ENCODE measurements at places on chromosomes 5 and 9. TPM values are rescaled to one million over a fixed set of nuclear protein-coding genes. Genes with fewer than 3 reads are reported as not detected.

DNA sequence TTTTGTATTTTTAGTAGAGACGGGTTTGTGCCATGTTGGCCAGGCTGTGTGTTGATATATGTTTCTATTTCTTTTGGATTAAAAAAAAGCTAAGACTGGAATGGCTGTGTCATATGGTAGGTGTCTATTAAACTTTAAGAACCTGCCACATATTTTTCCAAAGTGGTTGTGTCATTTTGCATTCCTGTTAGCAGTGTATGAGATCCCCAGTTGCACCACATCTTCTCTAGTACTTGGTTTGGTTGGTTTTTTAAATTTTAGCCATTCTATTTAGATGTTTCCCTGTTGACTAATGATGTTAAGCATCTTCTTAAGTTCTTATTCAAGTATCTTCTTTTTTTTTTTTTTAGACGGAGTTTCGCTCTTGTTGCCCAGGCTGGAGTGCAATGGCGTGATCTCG, 36.2 kb upstream of the MEGF9 start:
- no peak for DNase-seq

GRCh38 chr5:61800450-61800849, 468.4 kb downstream of the ZSWIM6 start:
- DNase-seq: no peak

GRCh38 chr5:174503461-174504265, 220.7 kb upstream of the MSX2 start:
- no peak for DNase-seq

DNA sequence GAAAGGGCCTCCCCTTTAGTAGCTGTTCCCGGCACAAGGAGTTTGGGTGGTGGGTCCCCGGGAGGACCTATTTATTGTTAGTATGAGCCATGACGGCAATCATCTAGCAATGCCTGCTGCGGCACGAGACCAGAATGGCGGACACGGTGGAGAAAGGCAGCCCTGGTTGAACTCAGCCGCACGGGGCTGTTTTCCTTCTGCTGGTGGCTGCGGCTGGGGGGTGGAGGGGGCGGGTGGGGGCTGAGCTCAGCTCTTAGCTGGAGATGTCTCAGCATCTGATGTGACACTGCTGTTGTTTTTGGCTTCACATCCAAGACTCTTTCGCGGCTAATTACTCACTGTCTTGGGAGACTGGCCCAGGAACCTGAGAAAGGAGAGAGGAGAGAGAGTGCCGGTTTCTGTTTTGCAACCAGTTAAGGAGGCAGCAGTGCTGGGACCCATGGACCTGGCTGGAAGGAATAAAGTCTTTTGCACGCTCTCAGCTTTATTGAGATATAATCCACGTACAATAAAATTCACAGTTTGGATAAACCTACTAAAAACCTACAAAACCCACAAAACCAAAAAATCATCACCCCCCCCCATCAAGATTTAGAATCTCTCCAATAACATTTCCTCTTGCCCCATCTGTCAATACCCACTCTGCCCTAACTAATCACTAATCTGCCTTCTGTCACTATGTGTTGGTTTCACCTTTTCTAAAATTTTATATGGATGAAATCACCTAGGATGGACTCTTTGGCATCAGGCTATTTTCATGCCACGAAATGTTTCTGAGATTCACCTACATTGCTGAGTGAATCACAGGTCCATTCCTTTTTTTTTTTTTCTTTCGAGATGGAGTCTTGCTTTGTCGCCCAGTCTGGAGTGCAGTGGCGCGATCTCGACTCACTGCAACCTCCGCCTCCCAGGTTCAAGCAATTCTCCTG, 81.8 kb upstream of the NEURL1B start:
- no peak for DNase-seq

- DNase-seq: no peak
Observed at GRCh38 chr5:13189532-13189931, 755.0 kb downstream of the DNAH5 start.

DNA sequence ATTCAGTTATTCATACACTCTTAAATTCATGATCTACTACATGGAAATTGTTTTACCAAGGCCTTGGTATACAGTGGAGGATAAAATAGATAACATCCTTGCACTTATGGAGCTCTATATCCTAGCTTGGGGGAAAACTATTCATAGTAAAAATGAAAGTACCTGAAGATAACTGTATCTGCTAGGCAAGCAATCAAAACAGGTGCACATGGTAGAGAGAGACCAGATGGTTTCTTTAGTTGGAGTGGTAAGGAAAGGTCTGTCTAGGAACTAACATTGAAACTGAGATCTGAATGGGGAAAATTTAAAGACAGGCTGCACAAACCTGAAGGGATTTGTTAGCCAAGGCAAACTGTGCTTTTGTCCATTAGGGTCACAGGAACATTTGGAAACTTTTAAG, 11.1 kb upstream of the SLCO4C1 start:
- DNase-seq: no peak

DNA sequence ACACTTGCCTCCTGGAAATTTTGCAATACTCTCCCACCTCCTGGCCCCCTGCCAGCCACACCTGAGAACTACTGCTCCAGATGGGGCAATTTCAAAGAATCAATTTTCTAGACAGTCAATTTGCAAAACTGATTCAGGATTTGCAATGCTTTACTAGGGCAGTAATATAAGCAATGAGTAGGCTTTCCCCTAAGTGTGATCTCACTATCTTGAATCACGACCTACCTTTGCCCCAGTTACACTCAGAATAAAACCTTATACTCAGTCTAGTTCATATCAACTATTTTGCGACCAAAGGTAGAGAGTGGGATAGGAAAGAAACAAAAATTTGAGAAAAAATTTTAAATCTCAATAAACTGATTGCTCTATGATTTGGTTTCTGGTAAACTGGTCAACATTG, 54.4 kb downstream of the DROSHA start:
- no peak for DNase-seq

DNA sequence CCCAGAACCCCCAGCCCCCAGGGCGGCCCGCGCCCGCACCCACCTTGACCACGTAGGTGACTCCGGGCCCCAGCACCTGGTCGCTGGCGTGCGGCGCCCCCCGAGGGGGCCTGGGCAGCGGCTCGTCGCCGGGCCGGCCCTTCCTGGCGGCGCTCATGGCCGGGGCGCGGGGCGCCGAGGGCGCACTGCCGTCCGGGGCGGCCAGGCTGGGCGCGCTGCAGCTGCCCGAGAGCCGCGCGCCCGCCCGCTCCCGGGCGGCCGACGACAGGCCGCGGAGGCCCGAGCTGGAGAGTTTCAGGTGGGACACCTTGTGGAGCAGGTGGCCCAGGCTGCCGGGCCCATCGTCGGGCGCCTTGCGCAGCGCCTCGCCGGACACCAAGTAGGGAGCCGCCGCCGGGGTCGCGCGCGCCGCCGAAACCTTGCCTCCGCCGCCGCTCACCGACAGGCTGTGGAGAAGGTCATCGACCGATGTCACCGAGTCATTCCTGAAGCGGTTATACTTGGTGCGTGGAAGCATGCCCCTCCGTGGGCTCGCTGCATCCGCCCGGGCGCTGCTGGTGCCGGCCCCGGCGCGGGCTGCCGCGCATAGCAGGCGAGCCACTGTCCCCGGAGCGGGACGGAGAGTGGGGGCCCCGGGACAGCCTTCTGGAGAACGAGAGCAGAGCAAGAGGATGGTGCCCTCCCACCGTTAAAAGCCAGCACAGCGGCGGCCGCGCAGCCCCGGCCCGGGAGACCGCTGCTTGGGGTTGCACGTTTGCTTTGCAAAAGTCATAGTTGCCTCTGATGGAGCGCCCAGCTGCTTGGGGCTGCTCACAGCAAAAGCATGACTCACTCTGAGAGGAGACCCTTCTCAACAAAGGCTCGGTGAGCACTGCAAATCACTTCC, at the start of gene SHC3:
TSS of gene SHC3 (minus strand) at position 875 of the 886 bp plus-strand sequence. CDS start at position 517, 358 bp downstream.
- no peak for DNase-seq

DNA sequence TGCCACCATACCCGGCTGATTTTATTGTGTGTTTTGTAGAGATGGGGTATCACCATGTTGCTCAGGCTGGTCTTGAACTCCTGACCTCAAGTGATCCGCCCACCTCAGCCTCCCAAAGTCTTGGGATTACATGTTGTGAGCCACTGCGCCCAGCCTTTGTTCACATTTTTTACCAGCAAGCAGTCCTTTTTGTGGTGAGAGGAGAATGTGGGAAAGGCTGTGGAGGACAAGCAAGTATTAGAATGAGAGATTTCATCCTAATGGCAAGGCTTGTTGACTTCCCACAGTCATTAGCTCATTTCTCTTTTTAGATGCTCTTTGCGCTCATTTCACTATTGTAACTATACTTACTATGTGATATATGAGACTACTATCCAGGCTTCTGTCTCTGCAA, 6.1 kb downstream of the IL31RA start:
- DNase-seq: no peak

GRCh38 chr9:88954066-88954465, 37.2 kb upstream of the S1PR3 start:
- DNase-seq: no peak

DNA sequence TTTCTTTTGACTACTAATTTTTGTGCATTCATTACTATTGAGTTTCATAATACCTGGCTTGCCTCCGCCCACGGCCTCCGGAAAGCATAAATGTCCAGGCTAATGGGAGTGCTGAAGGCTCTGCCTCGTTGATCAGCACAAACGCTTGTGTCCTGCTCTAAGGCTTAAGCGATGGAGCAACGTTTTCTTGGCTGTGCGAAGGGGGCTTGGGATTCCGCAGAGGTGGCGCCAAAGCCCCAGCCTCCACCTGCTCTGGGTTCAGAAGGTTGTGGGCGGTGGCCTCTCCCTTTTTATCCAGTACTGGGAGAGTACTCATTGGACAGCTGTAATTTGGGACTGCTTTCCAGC, 19.7 kb downstream of the ANXA2R start:
- DNase-seq: no peak

GRCh38 chr5:10789726-10790125, 28.7 kb upstream of the DAP start:
- no peak for DNase-seq

GRCh38 chr9:76109953-76110352, 219.5 kb downstream of the PCSK5 start:
- no peak for DNase-seq

- DNase-seq: no peak
Observed at GRCh38 chr5:160923936-160924710, 72.1 kb upstream of the ATP10B start.

- no peak for DNase-seq
Observed at GRCh38 chr5:893711-894110, 1.0 kb downstream of the TRIP13 start.

DNA sequence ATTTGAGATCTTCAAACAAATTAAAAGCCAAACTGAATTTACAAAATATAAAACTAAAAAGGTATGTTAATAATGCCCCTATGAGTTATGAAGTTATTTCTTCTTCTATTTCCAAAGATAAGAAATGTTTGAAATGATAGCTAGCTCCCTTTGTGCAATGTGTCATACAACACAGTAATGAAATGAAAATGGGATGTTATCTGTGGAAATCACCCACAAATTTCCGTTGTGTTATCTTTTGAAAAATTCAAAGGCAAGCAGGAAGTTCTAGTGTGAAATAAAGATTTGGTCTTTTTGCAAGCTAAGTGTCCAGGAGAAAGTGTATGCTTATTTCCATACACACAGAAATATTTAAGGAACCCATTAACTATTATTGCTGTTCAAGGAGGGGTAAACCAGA, 375.3 kb upstream of the PRR16 start:
- no peak for DNase-seq

DNA sequence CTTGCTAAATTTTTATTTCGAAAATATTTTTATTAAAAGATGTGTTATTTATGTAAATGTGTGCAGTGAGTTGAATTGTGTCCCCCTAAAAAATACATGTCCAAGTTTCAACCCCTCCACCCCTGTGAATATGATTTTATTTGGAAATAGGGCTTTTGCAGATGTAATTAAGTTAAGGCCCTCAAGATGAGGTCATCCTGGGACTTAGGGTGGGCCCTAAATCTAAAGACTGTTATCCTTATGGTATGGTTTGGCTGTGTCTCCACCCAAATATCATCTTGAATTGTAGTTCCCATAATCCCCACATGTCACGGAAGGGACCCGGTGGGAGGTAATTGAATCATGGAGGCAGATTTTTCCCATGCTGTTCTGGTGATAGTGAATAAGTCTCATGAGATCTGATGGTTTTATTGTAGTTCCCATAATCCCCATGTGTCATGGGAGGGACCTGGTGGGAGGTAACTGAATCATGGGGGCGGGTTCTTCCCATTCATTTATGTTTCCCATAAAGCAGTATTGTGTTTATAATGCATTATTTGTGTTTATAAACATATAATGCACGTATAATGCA, 1.5 kb upstream of the TMED7 start:
- DNase-seq: no peak

DNA sequence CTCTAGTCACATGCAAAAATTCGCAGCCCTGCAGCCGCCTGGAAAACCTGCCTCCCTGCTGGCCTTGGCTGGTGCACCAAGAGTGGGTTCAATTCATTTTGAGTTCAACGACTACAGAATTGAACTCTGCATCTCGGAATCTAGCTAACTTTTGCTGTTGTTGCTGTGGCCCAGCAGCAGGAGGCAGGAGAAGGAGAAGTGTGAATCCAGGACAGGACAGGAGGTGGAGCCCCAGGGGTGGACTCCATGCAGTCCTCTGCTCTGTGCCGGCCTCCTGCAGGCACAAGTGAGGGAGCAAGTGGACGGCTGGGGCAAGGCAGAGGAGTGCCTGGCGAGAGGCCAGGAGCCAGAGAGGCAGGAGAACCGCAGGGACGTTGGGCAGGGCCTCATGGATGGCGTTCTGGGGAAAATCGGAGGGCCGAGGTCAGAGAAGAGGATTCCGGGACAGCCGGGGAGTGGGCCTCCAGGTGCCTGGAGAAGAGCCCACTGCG, 214.2 kb downstream of the FANCC start:
- no peak for DNase-seq

- DNase-seq: no peak
Observed at GRCh38 chr9:25964239-25964638, 286.0 kb upstream of the TUSC1 start.

The FCN2 gene
- not detected for total RNA-seq

The SETX gene
- total RNA-seq: 43.1 TPM

The ERAP2 gene
- total RNA-seq: 87.8 TPM

The N4BP3 gene
- 5.7 TPM for total RNA-seq

The PCDHGB7 gene
- not detected for total RNA-seq

The FAM151B gene
- total RNA-seq: 0.14 TPM
